ENCODE measurements at places on chromosomes 6 and 20.

DNA sequence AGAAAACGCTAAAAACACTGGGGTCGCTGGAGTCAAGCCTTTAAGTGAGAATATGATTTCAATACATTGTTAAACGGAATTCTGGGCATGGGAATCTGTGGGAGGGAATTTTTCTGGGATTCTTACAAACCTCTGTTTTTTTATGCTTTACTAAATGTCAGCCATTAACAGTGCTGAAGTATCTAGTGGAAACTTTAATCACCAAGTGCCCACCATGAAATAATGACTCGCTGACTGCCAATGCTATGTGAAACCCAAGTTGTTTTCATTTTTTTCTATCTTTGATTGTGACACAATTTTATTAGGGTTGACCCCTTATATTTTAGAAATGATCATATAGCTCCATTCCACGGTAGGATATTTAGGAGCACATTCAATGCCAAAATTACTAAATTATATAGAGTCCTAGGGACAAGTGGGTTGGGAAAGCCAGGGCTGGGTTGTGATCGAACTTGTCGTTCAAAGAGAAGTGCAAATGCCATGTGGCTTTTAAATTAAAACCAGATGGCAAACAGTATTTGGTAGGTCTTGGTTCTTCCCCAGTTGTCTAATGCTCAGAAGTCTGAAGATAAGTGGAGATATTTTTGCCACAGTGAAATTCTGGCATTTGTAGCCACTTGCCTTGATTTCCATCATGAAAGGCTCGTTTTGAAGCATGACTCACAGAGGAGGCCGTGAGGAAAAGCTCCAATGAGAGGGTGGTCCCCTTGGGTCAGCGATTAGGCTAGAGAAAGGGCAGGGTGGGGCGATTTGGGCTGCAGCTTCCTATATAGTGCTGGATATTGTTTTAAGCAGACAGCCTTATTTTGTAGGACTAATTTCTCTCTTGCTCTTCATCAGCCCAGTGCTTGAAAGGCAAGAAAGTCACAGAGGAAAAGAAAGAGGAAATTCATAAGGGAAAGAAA, 254.4 kb upstream of the JAG1 start:
- no peak for DNase-seq

GRCh38 chr6:11684901-11685480, 93.6 kb downstream of the ADTRP start:
- no peak for DNase-seq

- DNase-seq = no peak
Measured at GRCh38 chr6:17305219-17306001, 24.2 kb downstream of the RBM24 start.

- no peak for DNase-seq
Measured at GRCh38 chr6:122429323-122429722, 29.9 kb downstream of the HSF2 start.

DNA sequence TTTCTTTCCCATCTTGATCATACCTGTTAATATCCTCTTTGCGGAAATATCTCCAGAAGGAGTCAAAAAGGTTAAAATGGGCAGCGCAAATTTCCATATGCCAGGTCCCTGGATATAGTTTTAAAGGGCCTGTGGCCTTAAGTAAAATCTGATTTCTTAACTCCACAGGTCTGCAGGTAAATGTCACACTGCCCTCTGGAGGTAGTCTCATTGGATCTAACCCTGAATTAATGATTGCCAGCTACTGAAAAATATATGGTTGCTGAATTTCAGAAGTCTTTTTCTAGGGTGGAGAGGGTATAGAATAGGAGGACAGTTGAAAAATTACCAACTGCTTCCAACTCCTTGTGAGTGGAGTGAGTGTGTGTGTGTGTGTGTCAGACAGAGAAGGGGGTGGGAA, 8.5 kb downstream of the MOXD1 start:
- no peak for DNase-seq

GRCh38 chr6:148765898-148766808, 19.3 kb downstream of the UST start:
- no peak for DNase-seq

GRCh38 chr6:53858913-53859312, 64.1 kb downstream of the LRRC1 start:
- DNase-seq = no peak
